Mesothelial cell of epicardium (in vitro differentiated cells): ENCODE measurements at places on chromosomes 13 and 19.

DNA sequence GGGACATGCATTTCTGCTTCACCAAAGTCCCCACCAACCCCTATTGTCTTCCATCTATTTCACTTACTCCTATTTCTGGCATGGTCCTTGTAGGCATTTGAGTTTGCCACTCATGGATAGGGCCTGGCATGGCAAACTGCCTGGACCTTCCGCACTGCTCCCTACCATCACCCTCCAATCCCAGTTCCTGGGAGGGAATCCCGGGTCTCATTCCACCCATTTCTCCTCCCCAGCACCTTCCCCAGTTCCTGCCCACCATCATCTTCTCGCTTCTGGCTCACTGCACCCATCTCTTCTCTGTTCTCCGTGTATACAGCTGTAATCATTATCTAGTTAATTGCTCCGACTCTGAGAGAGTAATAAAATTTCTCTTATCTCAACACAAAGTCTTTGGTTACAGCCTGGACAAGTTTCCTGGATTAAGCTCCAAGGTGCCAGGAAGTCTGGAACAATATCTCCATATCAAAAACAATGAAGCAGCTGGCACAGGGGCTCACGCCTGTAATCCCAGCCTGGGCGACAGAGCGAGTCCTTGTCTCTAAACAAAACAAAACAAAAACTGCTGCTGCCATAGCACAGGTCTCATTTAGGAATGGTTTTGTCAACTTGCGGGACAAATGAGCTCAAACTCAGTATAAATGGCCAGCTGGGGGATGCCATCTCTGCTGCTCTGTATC lies 17.0 kb upstream of the COX7A1 start:
- no peak for DNase-seq

- no peak for DNase-seq
Measured at GRCh38 chr19:13066226-13066625, 36.4 kb downstream of the LYL1 start.

DNA sequence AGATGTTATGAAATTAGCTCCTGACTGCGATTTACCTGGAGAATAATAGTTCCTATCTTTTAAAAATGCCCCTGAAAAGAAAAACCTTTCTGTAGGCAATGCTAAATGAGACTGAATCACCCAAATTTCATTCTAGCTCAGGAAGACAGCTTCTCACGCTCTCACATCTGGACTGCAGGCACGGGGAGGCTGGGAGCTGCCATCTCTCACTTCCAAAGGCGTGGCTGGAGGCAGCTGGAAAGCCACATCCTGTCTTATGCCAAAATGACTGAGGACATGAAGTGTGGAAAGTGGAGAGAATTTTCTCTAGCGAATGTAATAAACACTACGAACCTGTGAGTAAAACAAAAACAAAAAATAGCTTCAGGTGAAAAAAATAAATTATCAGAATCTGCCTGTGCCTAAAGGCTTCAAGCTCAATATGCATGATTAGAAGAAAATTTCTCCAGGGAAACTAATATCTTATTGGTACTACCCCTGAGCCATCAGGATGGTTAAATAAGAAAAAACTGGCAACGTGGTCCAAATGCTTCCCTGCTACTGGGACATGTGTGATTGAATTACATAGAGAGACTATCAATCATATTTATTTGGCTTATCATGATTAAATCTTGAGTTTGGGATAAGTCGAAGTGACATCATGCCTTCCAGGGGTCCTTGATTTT lies 58.1 kb upstream of the UBL3 start:
- DNase-seq, result no peak

- no peak for DNase-seq
Measured at GRCh38 chr13:23844132-23844531, 45.1 kb downstream of the MIPEP start.
